ENCODE measurements at places on chromosomes 13 and 19.

GRCh38 chr13:39766464-39767158 lies 111.1 kb downstream of the COG6 start:
- DNase-seq, result no peak

- DNase-seq, result no peak
These were observed 121.2 kb downstream of the B3GLCT start for GRCh38 chr13:31320946-31321345.

- DNase-seq, result no peak
These were observed 18.6 kb downstream of the GRIK5 start for GRCh38 chr19:42051166-42052115.

- peak; percentile 87 for DNase-seq
These were observed at the start of gene ZNF331 for GRCh38 chr19:53537521-53538377. Gene ZNF331, plus strand, starts transcription at chr19:53538145. Its CDS starts 31,232 bp downstream, at chr19:53569377.

DNA sequence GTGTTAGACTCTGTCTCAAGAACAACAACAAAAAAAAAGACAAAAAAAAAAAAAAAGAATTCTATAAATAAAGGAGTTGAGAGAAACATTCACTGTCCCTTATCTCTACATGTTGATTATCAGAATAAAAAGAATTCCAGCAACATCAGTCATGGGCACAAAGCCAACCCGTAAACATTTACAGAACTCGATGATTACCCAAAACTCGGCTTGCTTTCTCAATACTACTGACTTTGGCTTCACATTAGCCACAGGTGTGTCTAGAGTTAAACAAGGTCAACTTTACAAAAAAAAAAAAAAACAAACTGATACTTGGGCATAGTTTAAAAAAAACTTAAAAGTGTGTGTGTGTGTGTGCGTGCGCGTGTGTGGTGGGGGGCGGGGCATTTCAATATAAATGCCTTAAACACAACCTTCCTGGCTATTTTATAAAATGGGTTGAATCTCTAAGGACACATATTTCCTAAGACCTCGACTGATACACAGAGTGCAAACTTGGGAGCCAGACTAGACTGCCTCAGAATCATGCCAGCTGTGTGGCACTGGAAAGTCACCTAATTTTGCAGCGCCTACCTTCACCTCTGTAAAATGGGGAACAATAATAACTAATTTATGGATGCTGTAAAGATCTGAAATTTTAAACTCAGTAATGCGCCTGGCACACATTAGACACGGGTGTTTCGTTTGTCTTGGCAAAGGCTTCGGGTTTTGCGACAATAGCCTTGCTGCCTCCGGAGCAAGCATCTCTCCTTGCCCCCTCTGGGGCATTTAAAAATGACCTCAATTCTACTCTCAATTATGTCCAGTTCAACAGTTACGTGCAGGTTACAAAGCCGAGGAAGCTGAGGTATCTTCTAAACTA lies 922 bp downstream of the EBPL start:
- no peak for DNase-seq

DNA sequence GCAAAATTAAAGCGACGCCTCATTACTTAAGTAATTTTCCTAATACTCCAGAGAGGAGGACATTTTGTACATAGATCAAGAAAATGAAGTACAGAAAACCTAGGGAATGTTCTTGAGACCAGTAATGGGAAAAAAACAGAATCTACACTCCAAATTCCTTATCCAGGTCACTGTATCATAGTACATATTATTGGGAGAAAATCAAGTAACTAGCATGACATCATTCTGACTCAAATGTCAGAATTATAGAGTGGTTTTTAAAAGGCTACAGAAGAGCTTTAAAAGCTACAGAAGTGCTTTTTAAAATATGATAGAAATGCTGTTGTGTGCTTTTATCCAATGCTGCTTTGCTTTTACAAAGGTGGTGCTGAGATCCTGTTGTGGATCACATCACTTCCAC lies 86.3 kb upstream of the SLC15A1 start:
- DNase-seq, result no peak

DNA sequence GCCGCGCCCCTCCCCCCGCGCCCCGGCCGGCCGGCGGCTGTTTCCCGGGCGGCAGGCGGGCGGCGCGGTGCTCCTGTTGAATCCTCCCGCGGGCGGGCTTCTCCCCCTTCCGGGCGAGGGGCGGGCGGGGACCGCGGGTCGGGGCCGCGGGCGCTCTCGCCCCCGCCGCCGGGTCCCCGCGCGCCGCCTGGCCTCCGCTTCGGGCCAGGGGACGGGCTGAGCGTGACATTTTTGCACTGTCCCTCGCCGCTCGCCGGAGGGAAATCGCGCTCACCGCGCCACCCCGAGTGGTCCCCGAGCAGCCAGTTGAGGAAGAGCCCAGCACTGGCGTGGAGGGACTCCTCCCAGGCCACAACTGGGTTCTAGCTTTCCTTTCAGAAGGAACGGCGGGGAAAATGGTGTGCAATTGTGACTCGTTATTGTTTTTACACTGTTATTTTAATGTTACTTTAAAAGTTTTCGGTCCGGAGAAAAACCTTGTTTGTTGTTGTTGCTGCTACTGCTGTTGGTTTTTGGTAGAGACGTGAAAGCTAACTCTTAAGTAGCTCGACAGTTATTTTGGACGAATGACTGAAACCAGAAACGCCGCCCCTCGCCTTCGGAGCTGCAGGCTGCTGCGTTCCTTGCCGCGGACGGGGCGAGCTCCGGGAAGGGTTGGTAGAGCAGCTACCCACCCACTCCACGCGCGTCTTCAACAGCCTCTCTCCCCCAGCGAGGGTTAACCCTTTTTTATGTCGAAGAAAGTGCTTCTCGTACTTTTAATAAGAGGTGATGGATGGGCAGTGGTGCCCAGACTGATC lies 959 bp downstream of the PDS5B start:
- DNase-seq, result peak; percentile 44

GRCh38 chr13:28048768-28049167 lies 51.6 kb downstream of the FLT3 start:
- DNase-seq, result no peak

GRCh38 chr19:33133438-33134031 lies 1.6 kb downstream of the WDR88 start:
- DNase-seq, result no peak

DNA sequence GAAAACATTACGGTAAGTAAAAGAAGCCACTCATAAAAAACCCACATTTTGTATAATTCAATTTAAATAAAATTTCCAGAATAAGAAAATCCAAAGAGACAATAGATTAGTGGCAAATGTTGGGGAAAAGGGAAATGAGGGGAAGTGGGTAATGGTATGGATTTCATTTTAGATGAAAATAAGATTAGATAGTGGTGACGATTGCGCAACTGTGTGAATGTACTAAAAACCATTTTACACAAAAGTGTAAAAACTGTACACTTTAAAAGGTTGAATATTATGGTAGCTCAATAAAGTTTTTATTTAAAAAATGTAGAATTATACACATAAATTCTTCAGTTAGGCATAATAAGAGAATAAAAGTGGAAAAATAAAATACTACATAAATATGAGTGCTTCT lies 3.7 kb downstream of the MBD3L1 start:
- DNase-seq, result no peak

- DNase-seq, result no peak
These were observed 6.0 kb downstream of the DBP start for GRCh38 chr19:48631225-48631624.

- no peak for DNase-seq
These were observed 21.0 kb upstream of the SPRY2 start for GRCh38 chr13:80361883-80362327.

GRCh38 chr19:7832781-7833180 lies 2.8 kb downstream of the EVI5L start:
- DNase-seq, result no peak

DNA sequence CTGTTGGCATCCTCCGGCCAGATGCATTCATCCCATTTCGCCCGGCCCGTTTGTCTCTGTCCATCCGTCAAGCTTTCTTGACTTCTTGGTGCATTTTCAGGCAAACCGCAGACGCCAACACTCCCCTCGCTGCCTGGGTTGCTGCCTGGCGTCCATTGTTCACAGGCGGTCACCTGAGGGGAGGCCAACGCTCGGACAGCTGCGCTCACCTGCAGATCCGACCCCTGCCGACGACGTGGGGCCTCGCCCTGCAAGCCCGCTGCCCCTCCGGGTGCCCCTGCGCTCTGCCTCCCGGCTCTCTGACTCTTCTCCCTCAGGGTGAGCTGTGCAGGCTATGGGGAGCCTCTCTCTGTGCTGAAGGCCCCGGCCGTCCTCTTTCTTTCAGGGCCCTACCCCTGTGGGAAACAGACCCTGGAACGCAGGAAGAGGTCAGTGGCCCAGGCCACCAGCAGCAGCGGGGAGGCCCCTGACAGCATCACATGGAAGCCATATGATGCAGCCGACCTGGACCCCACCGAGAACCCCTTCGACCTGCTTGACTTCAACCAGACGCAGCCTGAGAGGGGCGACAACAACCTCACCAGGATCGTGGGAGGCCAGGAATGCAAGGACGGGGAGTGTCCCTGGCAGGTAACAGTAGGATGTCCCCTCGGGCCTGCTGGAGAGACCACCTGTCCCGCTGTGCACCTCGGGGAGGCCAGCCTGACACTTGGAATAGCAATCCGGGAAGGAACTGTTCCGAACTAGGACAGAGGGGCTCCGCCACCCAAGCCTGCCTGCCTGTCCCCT lies 14.8 kb upstream of the PROZ start:
- DNase-seq, result no peak

DNA sequence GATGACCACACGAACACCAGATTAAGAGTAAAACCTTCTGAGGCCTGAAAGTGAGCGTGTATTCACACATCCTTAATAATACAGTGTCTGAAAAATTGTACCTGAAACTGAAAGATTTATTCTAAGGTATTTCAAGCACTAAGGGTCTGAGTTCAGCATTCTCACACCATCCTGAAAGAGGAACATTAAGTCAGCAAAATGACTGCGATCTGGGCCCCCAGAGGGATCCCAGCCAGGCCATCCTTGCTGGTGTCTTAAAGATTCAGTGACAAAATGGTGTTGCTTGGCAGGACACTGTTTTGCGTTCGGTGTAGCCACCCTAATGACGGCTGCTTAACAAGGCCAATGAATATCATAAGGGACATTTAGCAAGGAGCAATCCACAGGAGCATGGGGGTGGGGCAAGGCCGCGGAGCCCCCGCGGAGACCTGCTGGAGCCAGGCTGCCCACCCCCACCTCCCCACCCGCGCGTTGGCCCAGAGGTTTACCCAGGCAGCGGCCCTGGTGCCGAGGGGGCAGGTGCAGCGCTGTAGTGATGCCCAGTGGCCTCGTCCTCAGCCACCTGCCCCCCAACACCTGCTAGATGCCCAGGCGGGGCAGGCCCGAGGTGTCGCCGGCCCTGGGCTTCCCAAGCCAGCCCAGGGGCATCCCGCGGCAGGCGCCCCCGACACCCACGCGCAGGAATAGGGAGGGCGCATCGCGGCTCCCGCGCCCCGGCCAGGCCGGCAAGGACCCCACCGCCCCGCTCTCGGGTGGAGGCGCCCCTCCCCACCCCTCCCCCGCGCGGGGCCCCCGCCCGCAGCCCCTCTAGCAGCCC lies 742 bp downstream of the NALCN start:
- DNase-seq, result no peak

DNA sequence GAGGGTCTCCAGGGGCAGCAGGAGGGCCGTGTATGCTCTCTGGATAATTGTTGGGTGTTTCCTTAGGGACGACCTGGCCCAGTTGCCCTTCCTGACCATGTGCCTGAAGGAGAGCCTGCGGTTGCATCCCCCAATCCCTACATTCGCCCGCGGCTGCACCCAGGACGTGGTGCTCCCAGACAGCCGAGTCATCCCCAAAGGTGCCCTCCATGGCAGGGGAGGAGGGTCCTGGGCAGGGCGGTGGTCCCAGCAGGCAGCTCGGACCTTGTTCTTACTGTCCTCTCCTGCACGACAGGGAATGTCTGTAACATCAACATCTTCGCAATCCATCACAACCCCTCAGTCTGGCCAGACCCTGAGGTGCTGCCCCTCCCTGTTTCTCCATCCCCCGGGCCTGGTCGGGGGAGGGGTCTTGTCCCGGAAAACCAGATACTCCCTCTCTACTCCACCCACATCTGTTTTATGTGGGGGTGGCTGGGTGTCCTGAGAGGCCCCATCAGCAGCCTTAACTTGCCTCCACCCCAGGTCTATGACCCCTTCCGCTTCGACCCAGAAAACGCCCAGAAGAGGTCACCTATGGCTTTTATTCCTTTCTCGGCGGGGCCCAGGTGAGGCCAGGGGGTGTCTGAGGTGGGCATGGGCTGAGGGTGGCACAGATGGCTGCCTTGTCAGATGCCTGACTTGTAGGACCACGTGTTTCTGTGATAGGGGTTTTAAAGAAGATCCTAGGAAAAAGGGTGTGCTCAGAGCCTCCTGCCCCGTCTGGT lies 12.3 kb upstream of the CYP4F3 start:
- no peak for DNase-seq

GRCh38 chr19:42421101-42421500 lies 6.1 kb downstream of the LIPE start:
- no peak for DNase-seq

- peak; percentile 11 for DNase-seq
These were observed 801 bp downstream of the KCTD12 start for GRCh38 chr13:76885203-76886004.

GRCh38 chr13:28094306-28094705 lies 6.1 kb downstream of the FLT3 start:
- no peak for DNase-seq

- DNase-seq, result no peak
These were observed 121.2 kb downstream of the SHISA2 start for GRCh38 chr13:25930653-25931052.

DNA sequence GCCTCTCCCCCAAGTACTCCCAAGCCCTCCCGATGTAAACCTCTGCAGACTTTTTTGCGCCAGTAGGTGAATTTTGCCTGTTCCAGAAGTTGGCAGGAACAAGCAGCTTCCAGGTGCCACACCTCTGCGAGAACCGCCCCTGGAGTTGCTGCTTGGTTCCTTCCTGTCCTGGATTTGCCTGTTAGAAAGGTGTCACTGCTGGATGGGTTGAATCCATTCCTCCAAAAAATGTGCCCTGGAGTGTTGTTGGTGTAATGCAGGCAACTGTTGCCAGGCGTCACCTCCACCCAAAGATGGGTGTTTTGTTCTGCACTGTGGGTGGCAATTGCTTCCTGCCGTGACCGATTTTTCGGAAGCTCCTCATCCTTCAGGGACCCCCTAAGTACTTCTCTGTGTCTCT lies 5.7 kb downstream of the PGPEP1 start:
- DNase-seq, result no peak

DNA sequence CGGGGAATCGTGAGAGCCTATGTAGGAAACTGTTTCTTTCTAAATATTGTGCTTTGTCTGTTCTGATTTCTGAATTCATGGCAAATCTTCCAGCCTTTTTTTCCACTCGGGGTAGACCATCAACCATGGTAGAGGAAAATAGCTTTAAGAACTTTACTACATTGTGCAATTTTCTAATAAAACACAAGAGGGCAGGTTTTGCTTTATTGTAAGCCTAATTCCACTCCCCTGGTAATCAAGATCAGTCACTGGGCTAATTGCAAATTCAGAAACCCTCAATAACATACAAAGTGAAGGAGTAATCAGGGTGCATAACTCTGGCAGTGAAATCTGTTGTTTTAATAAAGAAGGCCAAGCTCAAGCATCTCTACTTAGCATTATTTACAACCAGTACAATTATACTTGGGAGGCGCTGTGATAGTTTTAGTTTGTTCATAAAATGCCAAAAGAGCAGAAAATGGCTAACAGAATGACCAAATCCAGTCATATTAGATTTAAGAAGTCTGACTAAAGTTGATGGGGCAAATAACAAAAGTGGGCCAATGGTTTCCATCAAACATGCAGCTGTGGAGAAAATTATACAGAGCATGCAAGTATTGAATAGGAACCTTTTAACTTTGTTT lies 43.8 kb downstream of the DCT start:
- peak; percentile 0 for DNase-seq

- DNase-seq, result no peak
These were observed 135.7 kb downstream of the DNAJC15 start for GRCh38 chr13:43159026-43159461.

GRCh38 chr13:85785205-85785604 lies 14.0 kb downstream of the SLITRK6 start:
- DNase-seq, result no peak

- DNase-seq, result no peak
These were observed 93.0 kb upstream of the ARGLU1 start for GRCh38 chr13:106660746-106661625.
